Hindlimb muscle (tissue), 1 donor: ENCODE measurements at places on chromosomes 11 and 22. TPM values are rescaled to one million over a fixed set of nuclear protein-coding genes. Genes with fewer than 3 reads are reported as not detected.

The TMEM25 gene
- 22.1 TPM for polyA plus RNA-seq

The ANKK1 gene
- polyA plus RNA-seq = 0.26 TPM

The TSSK2 gene
- 0.56 TPM for polyA plus RNA-seq

The GLB1L2 gene
- polyA plus RNA-seq = 0.28 TPM

The CNTF gene
- 0.61 TPM for polyA plus RNA-seq

The EHF gene
- polyA plus RNA-seq = 0.22 TPM

The ATL3 gene
- 14.1 TPM for polyA plus RNA-seq

The OR6T1 gene
- polyA plus RNA-seq = not detected

The TNNT3 gene
- polyA plus RNA-seq = 8,959 TPM

The PPME1 gene
- 48.4 TPM for polyA plus RNA-seq

DNA sequence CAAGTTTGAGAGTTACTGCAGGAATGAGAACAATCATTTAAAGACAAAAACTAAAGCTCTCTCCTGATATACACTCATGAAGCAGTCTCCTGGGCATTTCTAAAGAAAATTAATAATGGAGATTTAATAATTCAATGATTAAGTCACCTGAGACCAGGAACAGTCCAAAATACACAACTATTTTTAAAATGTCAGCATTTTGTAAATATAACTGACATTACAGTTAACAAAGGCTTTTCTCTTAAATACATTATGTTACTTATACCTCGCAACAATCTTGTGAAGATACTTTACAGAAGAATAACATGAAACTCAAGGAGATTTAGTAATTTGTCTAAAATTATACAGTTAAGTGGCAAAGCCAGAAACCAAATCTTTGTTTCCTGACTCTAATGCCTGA, 87.6 kb downstream of the LARGE2 start:
- DNase-seq = no peak

- DNase-seq = no peak
Measured at GRCh38 chr22:36471341-36471821, 10.1 kb downstream of the TXN2 start.

DNA sequence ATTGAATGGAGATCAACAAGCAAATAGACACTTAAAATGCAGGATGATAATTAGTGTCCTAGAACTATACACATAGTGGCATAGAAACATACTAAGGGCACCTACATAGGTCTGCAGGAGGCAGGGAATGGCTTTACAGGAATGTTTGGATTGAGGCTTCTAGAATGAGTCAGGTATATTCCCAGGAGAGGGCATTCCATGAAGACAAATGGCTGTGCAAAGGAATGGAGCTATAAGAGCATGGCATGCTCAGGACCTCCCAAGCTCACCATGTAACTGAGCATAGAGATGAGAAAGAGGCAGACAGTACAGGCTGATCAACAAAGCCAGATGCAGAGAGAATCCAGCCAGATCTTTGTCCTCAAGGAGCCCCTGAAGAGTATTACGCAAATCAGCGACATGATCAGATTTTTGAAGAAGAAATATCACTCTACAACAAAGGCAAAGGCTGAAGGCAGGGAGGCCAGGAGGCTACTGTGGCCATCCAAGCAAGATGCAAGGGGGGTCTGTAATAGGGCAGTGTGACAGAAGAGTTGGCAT, 211.1 kb upstream of the MTNR1B start:
- DNase-seq = no peak

DNA sequence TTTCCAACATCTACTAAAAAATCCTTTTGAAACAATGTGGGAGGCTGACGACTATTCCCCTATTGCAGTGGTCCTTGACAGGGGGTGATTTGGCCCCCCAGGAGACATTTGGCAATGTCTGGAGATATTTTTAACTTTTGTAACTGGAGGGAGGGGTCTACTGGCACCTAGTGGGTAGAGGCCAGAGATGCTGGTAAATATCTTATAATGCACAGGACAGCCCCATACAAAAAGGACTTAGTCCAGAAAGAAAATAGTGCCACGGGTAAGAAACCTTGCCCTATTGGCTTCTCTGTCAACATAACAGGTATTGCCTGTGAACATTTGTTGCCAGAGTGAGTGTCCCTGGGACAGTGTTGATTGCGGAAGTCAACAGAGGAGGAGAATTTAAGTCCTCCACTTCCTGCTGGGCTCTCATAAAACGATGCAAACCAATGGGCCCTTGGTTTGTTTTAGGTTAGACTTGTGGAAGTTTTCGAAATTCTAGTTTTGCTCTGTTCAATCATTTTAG, 101.6 kb downstream of the MAML2 start:
- no peak for DNase-seq

GRCh38 chr11:65083134-65083833, 556 bp downstream of the CDCA5 start:
- DNase-seq = no peak

DNA sequence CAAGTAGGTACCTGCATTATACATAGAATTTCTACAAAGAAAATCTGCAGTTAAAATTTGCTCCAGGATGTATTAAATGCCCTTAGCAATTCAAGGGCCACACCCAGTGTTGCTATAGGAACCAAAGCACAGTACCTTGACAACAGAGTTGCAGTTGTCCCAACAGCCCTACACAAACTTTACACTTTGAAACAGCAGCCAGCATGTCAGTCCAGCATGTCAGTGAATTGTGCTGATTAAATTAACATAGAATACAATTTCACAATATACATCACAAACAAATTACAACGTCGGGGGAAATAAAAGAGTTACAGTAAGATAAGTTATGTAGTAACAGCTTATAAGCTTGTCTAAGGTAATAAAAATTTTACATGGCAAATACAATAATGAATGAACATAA, 389.2 kb downstream of the SOX6 start:
- DNase-seq = no peak

GRCh38 chr11:31606893-31607292, 97.3 kb downstream of the ELP4 start:
- no peak for DNase-seq

GRCh38 chr11:44606472-44606871, 41.0 kb downstream of the CD82 start:
- DNase-seq = no peak

GRCh38 chr22:46084376-46084775, 66.0 kb upstream of the PPARA start:
- no peak for DNase-seq

DNA sequence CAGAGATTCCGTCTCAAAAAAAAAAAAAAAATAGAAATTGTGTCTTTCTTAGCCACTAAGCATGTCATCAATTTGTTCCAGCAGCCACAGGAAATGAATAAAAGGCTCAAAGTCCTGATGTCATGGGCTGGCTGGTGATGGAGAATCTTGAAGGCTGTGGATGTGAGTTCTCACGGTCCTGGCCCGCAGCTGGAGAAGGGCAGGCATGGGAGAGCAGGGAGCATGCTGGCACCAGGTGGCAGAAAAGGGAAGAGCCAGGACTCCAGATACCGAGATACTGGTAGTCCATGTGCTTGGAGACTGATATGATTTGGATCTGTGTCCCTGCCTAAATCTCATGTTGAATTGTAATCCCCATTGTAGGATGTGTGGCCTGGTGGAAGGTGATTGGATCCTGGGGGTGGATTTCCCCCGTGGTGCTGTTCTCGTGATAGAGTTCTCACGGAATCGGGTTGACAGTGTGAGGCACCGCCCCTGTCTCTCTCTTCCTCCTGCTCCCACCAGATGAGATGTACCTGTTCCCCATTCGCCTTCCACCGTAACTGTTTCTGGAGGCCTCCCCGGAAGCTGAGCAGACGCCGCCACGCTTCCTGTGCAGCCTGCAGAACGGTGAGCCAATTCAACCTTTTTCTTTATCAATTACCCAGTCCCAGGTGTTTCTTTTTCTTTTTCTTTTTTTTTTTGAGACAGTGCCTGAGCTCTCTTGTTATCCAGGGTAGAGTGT, 18.1 kb downstream of the MRGPRD start:
- no peak for DNase-seq

- DNase-seq = no peak
Measured at GRCh38 chr11:6191742-6192141, 7.3 kb upstream of the OR52W1 start.

DNA sequence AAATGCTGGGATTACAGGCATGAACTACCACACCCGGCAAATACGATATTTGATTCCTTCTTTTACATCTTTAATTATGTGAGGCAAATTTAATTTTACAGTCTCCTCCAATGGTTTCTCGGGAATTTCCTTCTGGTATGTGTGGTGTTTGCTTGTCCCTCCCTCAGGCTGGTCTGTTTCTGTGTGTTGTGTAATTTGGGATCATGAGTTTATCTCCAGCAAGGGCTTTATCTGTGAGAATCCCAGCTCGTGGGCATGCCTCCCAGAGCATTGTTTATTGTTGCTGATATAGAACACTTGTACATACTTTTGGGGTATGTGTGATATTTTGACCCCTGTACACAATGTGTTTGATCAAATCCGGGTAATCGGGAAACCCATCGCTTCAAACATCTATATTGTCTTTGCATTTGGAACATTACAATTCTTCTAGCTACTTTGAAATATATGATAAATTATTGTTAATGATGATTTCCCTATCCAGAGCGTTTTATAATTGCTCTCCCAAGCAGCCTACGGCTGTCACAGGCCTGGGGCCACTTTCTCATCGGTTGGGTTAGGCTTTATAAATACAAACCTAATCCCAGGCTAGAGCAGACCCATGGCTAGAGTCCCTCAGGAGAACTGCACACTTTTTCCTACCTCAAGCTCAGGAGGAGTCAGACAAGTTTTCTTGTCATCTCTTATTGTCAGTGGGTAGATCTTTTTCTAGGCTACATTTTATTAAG, 15.0 kb upstream of the PRR5 start:
- DNase-seq = no peak

DNA sequence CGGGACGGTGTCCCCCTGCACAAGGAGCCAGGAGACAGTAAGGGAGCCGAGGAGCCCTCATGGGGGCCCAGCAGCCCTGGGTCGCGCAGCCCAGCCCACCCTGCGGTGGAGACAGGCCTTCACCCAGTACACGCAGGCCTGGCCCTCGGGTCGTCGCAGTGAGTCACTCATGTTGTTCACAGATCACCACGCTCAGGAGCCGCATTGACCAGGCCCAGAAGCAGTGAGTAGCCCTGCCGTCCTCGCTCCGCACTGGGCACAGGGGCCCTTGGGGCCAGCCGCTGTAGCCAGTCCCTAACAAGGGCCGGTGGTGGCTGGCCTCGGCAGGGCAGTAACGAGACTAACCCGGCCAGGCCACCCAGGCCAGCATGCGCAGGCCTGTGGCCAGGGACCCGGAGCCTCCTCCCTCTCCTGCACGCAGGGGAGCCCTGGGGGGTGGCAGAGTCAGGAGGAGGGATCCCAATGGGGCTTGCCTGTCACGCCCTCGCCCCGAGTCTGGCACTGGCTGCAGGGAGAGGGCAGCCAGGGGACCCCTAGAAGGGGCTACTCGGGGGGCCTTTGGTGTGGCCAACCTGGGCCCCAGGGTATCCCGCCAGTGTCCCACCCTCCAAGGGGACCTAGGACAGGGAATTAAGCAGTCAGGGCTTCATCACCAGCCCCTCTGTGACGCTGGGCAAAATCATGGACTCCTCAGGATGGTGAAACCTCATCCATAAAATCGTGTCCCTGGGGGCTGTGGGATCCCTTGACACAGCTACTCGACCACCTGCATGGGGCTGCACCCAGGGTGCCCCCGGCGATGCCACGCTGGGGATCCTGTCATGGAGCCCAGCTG, 10.1 kb upstream of the MRPL23 start:
- no peak for DNase-seq

GRCh38 chr11:103294516-103294915, 185.3 kb downstream of the DYNC2H1 start:
- no peak for DNase-seq

GRCh38 chr11:58573451-58574104, 2.1 kb downstream of the LPXN start:
- DNase-seq = no peak

- no peak for DNase-seq
Measured at GRCh38 chr22:32352681-32353080, 5.0 kb upstream of the RFPL3 start.

DNA sequence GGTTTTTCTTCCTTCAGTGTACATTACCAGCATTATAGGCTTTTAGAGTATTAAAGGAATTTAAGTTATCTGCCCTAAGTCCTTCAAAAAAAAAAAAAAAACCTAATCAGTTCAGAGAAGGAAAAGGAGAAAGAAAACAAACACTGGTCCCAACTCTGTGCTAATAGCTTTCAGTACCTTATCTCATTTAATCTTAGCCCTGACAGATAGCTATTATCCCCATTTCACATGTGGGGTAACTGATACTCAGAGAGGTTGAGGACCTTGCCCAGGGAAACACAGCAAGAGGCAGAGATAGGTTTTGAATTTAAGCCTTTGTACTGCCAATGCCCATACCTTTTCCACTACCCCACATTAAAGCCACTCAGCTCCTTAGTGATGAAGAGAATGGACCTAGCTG, 43.4 kb downstream of the FAT3 start:
- DNase-seq = no peak

GRCh38 chr11:67160045-67160444, 41.0 kb downstream of the KDM2A start:
- DNase-seq = no peak

- DNase-seq = no peak
Measured at GRCh38 chr11:1557904-1558774, 13.9 kb downstream of the DUSP8 start.

- DNase-seq = no peak
Measured at GRCh38 chr22:36379593-36380361, 8.0 kb downstream of the MYH9 start.

DNA sequence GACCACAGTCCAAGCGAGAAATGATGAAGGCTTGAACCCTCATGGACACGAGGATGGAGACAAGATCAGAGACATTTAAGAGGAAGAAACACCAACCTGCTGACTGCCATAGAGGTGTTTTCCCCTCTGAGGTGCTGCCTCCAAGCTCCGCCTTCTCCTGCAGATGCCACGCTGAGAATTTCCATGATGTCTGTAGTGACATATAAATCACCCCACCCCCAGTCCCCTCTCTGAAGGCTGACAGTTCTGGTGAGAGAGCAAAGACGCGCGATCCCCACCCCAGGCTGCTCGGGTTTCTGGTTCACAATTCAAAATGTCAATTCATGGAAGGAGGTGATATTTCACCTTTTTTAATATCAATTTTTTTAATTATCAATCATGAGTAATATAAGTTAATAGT, 28.2 kb downstream of the LRRC32 start:
- no peak for DNase-seq

GRCh38 chr22:45452565-45453379, 39.3 kb downstream of the RIBC2 start:
- no peak for DNase-seq
